ENCODE measurements at places on chromosomes 3 and 15.

DNA sequence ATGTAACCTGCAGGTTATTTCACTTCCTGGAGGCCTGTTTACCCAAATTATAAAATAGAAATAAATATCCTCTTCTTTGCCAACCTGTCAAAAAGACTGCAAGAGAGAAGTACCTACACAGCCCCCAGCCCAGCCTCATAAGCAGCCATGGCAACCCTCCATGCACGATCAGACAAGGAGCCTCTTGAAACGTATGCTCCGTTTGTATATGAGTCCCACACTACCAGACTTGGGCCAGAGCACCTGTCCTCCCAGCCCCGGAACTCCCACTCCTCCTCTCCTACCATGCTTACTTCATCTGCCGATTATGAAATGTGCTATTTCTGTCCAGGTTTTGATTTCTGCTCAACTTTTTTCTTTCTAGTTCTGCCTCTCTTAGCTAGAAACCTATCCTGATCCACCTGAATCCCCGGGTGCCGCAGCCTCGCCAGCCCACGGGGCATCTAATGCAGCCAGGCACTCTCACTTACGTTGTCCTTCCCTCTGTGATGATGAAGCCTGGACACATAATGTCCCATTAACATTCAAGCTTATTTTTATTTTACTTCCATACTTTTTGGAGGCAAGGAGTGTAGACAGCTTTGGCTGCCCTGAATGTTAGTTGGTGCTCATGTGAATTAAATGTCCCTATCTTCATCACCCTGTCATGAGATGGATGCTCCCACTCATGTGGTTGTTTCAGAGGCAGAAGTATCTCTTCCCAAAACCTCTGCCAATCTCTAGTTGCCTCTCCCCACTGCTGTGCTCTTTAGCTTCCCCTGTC, 73.8 kb downstream of the MB21D2 start:
- no peak for DNase-seq

DNA sequence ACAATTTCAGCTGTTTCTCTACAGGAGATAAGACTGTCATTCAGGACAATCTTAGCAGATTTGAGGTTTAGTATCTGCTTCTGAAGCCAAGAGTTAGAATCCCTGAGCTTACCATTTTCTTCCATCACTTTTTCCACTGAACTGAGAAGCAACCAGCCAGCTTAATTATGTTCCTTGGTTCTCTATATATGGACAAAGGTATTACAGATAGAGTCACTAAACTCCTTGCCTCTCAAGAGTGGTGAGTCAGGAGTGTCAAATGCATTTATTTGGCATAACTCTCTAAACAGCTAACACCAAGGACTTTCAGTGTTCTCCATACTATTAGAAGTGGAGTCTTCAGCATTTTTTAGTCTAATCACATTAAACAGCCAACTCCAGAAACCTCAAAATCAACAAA, 239.3 kb downstream of the ALCAM start:
- no peak for DNase-seq

GRCh38 chr3:128076483-128077201, 24.4 kb downstream of the SEC61A1 start:
- peak; percentile 86 for DNase-seq

DNA sequence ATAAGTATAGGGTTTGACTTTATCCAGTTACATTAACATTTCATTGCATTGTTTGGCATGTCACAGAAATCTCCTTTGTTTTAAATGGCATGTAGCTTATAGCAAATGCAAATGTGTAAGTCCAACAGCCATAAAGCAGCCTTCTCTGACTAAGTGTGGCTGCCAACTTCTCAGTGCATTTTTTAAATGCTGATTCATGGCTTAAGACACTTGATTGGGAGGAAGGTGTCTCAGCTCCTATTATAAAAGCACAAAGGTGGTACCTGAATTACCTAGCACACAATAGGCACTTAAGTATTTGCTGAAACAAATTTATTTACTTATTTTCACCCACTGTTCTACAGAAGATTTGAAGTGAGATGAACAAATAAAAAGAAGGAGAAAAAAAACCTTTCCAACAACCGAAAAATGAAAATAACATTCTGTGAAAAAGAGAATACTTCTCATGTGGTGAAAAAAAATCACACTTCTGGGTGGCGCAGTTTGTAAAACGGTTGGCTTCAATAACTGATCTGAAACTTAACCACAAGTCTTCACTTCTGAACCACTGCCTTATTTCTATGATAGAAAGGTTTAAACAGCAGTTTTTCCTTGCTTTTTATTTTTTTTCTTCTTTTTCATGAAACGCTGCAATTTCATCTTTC, 105.5 kb upstream of the ICE2 start:
- no peak for DNase-seq

DNA sequence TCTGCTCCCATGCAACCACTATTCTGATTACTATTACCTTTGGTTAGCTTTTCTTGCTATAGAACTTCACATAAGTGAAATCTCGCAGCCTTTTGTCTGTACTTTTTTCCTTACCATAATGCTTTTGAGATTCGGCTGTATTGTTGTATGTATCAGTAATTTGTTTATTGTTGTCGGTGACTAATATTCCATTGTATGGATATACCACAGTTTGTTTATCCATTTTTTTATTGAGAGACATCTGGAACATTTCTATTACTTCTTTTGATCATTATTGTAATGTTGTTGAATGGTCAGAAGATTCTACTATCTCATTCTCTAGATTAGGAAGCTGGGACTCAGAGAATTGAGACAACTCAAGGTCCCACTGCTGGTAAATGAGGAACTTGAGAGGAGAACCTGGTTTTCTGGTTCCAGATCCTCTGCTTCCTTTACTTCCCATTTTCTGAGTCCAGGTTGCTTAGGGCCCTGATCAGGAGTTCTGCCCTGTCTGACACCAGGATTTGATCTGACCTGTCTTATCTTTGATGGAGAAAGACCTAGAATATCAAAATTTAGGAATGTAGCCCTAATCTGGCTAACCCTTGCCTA, 18.2 kb upstream of the SPTSSB start:
- DNase-seq: no peak

DNA sequence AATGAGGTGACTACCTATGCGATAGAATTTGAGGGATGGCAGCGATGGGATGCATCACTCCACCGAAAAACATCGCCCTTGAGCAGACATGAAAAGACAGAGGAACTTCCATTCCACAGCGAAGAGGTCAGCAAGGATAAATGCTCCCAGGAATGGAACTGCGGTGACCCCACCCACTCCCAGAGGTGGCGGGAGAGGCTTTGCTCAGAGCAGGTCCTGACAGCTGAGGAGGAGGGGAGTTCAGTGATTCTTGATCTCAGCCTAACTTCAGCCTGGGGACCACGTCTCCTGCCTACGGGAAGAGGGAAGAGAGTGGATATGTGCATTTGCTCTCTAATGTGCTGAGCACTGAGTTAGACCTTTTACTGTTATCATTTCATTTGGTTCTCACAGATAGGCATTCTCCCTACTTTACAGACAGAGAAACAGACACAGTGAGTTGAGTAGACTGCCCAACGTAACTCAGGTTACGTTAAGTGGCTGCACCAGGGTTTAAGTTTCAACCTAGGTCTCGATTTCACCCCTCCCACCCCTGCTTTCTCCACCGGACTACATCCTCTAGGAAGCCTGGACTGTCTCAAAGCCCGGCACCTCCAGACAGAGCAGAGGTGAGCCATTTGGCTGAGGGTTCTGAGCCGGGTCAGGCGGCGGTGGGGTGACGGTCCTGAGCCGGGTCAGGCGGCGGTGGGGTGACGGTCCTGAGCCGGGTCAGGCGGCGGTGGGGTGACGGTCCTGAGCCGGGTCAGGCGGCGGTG, 170.0 kb downstream of the RAB11A start:
- no peak for DNase-seq

- DNase-seq: peak; percentile 57
These were observed 218.6 kb downstream of the TBC1D2B start for GRCh38 chr15:77858792-77859490.

GRCh38 chr3:125261031-125261430, 48.5 kb upstream of the SLC12A8 start:
- no peak for DNase-seq

- no peak for DNase-seq
These were observed 79.0 kb downstream of the THSD4 start for GRCh38 chr15:71194286-71194685.

GRCh38 chr3:186374376-186374775, 12.3 kb upstream of the DGKG start:
- DNase-seq: no peak

GRCh38 chr15:98649472-98650416, 1.4 kb downstream of the IGF1R start:
- DNase-seq: peak; percentile 43

DNA sequence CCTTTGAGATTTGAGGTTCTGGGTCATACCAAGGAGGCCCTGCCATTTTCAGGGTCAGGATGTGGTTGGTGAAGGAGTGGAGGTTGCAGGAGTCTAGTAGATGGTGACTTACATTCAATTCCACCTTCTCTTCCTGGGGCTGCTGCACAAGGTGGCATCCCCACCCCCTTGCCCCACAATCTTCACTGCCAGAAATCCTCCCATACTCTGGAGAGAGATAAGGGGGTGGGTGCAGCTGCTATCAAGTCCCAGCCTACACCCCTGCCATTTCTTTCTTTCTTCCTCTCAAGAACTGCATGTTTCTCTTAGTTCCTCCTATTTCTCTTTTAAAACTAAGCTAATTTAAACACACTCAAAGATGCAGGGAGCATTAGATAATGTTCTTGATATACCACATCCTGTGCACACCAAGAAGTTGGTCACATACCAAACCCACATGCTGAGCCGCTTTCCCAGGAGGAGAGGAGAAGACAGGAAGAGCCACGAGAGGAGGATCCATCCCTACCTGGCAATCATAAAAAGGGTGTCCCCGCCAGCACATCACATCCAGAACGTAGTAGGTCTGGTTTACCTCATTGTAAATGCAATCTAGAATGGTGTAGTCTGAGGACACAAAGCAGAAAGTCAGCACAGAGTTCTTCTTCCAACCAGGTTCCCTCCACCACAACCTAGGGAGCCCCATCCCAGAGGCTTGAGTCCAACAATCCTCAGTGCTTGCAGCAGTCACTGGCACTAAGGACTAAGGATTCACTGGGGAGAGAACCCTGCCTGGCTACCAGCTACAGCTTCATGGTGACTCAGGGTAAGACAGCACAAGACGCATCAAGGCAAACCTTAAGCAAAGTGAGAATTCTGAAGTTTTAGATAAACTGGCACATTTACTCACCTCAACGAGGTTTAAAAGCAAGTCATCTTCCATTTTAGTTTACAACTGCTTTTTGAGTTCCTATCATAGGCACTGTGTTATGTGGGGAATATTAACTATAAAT, 18.5 kb downstream of the SNUPN start:
- peak; percentile 82 for DNase-seq

GRCh38 chr3:193704431-193704830, 111.4 kb downstream of the OPA1 start:
- no peak for DNase-seq

DNA sequence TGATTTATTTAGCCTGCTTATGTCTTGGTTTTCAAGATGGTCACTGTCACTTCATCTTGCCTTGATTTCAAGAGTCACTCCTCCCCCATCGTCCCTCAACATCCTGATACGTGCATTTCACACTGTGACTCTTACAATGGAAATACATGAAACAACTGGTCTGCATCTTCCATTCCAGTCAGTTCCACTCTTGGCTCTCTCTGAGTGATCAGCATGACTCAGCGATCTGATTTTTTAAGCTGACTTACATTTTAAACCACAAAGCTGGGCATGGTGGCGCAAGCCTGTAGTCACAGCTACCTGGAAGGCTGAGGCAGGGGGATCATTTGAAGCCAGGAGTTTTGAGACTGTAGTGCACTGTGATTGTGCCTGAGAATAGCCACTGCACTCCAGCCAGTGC, 271.2 kb upstream of the ROPN1 start:
- DNase-seq: peak; percentile 71

DNA sequence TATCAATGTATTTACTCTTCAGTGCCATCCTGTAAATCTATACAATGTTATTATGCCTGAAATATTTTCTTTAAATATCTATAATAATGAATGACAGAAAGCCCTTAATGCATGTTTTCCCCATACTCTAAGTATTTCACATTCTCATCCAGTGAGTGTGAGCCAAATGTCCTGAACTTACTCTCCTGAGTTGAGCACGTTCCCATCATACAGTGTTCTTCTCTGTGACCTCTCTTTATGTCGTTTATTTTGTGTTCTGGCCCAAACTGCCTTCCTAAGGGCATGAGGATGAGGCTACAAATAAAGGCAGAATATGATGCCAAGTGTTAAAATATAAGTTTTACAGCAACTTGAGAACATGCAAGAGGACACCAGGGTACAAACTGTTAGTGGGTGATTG, 3.3 kb downstream of the OSBPL10 start:
- no peak for DNase-seq

DNA sequence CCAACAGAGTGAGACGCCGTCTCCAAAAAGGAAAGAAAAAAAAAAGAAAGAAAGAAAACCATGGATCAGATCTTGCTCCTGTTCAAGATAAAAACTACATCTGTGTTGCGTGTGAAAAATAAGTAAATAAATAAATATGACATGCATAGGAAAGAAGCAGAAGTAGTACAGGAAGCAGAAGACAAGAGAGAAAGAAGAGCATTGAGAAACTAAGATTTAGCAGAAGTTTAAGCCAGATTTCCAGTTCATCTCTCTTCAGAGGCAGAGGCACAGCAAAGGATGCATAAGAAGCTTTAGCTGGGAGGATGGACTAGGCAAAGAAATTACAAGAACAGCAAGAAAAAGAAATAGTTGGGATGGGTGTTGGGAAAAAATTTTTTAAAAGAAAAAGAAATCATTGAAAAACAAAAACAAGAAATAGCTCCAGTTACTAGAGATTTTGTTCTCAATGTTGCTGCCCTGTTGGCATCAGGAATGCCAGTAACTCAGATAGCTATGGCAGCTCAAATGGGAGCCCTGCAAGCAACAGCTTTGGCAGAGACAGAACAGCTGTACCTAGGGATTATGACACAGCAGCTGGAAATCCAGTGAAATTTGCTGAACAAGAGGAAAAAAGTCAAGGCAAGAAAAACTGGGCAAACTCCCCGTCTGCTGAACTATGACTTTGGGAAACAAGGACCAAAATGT, 17.3 kb downstream of the AP3S2 start:
- DNase-seq: no peak

- no peak for DNase-seq
These were observed 193.7 kb upstream of the MME start for GRCh38 chr3:154886437-154886836.

- DNase-seq: no peak
These were observed 298.5 kb upstream of the PPP2R3A start for GRCh38 chr3:135667061-135667460.

GRCh38 chr15:70876011-70876410, 16.2 kb downstream of the THAP10 start:
- DNase-seq: no peak

- DNase-seq: no peak
These were observed 44.2 kb upstream of the THRB start for GRCh38 chr3:24538891-24539290.

- peak; percentile 50 for DNase-seq
These were observed 15.8 kb upstream of the RFTN1 start for GRCh38 chr3:16529264-16529663.

- no peak for DNase-seq
These were observed 71.3 kb downstream of the CMTM8 start for GRCh38 chr3:32309654-32310242.

GRCh38 chr3:94612631-94613030, 549.8 kb downstream of the NSUN3 start:
- no peak for DNase-seq

- no peak for DNase-seq
These were observed 311.5 kb downstream of the EDEM1 start for GRCh38 chr3:5498981-5499380.

Data from OCI-M1 (cell line).